A549 treated with Hydrocortisone at 1 μM for 4 hours (cell line): ENCODE measurements at places on chromosomes 5 and 9. TPM values are rescaled to one million over a fixed set of nuclear protein-coding genes. Genes with fewer than 3 reads are reported as not detected.

The GABRP gene
- not detected in 5 replicates for total RNA-seq

The TOMM5 gene
- 267 to 330 TPM (median 326 TPM) in 5 replicates for total RNA-seq

The BSPRY gene
- 0.06 to 0.12 TPM in 2 of 5 replicates, not detected in the others for total RNA-seq

The SLC6A19 gene
- total RNA-seq = 0.33 to 0.40 TPM (median 0.37 TPM) in 5 replicates

The ENTPD2 gene
- total RNA-seq = 3.3 to 4.5 TPM (median 3.5 TPM) in 5 replicates

The RETREG1 gene
- 2.6 to 4.7 TPM (median 3.6 TPM) in 5 replicates for total RNA-seq

The COL15A1 gene
- total RNA-seq = 0.56 to 0.66 TPM (median 0.63 TPM) in 5 replicates

The PRRX2 gene
- 4.7 to 11.6 TPM (median 10.1 TPM) in 5 replicates for total RNA-seq

The PCDHGC4 gene
- total RNA-seq = not detected in 5 replicates

The FOXD4 gene
- total RNA-seq = 0.23 to 0.55 TPM (median 0.44 TPM) in 5 replicates

The CLIC3 gene
- 2.3 to 5.7 TPM (median 4.6 TPM) in 5 replicates for total RNA-seq

The OLFM1 gene
- 7.8 to 10.3 TPM (median 10.1 TPM) in 5 replicates for total RNA-seq

The IFNA2 gene
- total RNA-seq = not detected in 5 replicates

The NUTM2F gene
- 0.03 TPM in 1 of 5 replicates, not detected in the others for total RNA-seq

The PPP2R2B gene
- total RNA-seq = 0.03 to 0.11 TPM (median 0.06 TPM) in 5 replicates

The TRIM36 gene
- 1.8 to 2.2 TPM (median 2.2 TPM) in 5 replicates for total RNA-seq

The KDM4C gene
- total RNA-seq = 7.3 to 12.7 TPM (median 8.0 TPM) in 5 replicates

The PCDHB11 gene
- total RNA-seq = 0.03 to 0.08 TPM (median 0.06 TPM) in 5 replicates

The MYOT gene
- total RNA-seq = 0.12 to 0.30 TPM (median 0.25 TPM) in 3 of 5 replicates, not detected in the others

The STPG3 gene
- not detected in 5 replicates for total RNA-seq

The NTRK2 gene
- total RNA-seq = 0.01 to 0.03 TPM (median 0.02 TPM) in 3 of 5 replicates, not detected in the others

The NR6A1 gene
- 1.4 to 2.0 TPM (median 1.8 TPM) in 5 replicates for total RNA-seq

The TMEM38B gene
- 14.5 to 17.3 TPM (median 16.2 TPM) in 5 replicates for total RNA-seq

The ZNG1C gene
- total RNA-seq = 51.2 to 82.7 TPM (median 61.5 TPM) in 5 replicates
